ENCODE measurements at places on chromosomes 12 and 14. TPM values are rescaled to one million over a fixed set of nuclear protein-coding genes. Genes with fewer than 3 reads are reported as not detected.

DNA sequence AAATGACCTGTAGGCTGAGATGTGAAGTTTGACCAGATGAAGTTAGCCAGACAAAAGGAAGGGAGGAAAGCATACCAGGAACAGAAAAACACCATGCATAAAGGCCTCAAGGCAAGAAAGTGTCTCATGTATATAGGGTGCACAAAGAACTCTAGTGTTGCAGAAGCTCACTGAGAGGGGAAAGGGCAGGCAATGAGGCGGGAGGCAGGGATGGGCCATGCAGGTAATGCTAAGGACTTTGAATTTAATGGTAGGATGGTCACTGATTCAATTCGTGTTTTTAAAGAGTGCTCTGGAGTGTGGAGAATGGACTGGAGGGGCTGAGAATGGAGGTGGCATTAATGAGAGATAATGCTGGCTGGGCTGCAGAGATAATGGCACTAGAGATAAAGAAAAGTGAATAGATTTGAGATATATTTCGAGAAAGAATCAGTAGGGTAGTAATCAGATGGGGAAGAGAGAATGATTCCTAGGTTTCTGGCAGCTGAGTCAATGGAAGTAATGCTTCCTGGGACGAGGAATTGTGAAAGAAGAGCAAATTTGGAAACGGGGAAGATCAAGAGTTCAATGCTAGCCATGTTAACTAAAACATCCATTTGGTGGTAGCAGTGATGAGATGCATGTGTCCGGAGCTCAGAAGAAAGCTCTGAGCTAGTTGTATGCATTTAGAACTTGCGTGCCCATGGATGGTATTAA, 43.1 kb downstream of the LIMA1 start:
- H3K36me3 ChIP-seq: peaks cover 8% of the 10 kb centered on the region
- H3K27me3 ChIP-seq: no peaks in the 10 kb centered on the region
- H3K4me1 ChIP-seq: peaks cover 22% of the 10 kb centered on the region
- DNase-seq: no peak

DNA sequence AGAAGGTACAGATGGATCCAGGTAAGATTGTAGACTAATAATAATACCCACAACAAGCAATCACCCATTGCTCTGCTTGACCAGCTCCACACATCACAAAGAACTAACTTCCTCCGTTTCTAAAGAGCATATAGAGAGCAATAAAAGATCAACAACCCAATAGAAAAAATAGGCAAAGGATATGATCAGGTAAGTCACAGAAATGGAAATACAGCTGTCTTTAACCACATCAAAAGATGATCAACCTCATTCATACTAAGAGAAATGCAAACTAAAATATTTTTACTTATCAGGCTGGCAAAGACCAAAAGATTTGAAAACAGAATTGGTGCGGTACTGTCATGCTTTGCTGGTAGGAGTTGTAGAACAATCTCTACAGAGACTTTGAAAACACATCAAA, 8.9 kb downstream of the C2CD5 start:
- H3K4me3 ChIP-seq: no peak overlapping the region
- DNase-seq: no peak
- peaks cover 55% of the 10 kb centered on the region for H3K36me3 ChIP-seq
- no peak overlapping the region for H3K27ac ChIP-seq

GRCh38 chr12:497501-498160, 37.9 kb downstream of the B4GALNT3 start:
- peaks cover 17% of the 10 kb centered on the region for H3K4me1 ChIP-seq
- no peaks in the 10 kb centered on the region for H3K36me3 ChIP-seq
- H3K27ac ChIP-seq: no peak overlapping the region
- H3K4me3 ChIP-seq: no peak overlapping the region
- DNase-seq: no peak

DNA sequence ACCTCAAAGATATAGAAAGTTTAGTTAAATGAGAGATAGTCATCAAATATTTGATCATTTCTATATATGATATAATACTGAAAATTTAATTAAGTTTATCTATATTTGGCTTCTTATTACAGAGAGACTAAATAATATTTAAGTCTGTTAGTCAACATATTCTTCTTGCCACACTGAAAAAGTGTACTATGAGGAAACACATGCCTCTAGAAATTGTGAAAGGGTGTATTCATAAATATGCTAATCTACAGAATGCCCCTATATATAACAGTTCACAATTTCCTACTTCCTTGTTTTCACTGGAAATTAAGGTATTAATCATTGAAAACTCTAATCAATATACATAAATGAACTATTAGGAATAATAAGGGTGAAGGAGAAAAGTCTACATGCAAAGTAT, 31.4 kb upstream of the ETV6 start:
- H3K4me1 ChIP-seq: no peaks in the 10 kb centered on the region
- no peaks in the 10 kb centered on the region for H3K27me3 ChIP-seq
- H3K36me3 ChIP-seq: no peaks in the 10 kb centered on the region

- H3K27me3 ChIP-seq: peaks cover 61% of the 10 kb centered on the region
- H3K4me3 ChIP-seq: no peak overlapping the region
- H3K4me1 ChIP-seq: peaks cover 17% of the 10 kb centered on the region
Measured at GRCh38 chr14:58150243-58150805, 1.7 kb downstream of the ARMH4 start.

- peaks cover 2% of the 10 kb centered on the region for H3K4me1 ChIP-seq
- no peak overlapping the region for H3K27ac ChIP-seq
- peaks cover 65% of the 10 kb centered on the region for H3K36me3 ChIP-seq
- no peak for DNase-seq
- no peak overlapping the region for H3K4me3 ChIP-seq
- H3K27me3 ChIP-seq: no peaks in the 10 kb centered on the region
Measured at GRCh38 chr12:95506707-95507523, 33.0 kb downstream of the METAP2 start.

Gene CIPC
- total RNA-seq: 9.6 TPM

- H3K27me3 ChIP-seq: peaks cover 2% of the 10 kb centered on the region
- H3K4me3 ChIP-seq: no peak overlapping the region
- no peaks in the 10 kb centered on the region for H3K4me1 ChIP-seq
Measured at GRCh38 chr12:2129076-2129475, 76.3 kb downstream of the CACNA1C start.

Measured in activated CD4-positive, alpha-beta memory T cell treated with anti-CD3 and anti-CD28 coated beads, Interleukin-2, amount 10 ng/mL, durations not matched to agents 7 days and 5 days (primary cell).